C1 segment of cervical spinal cord (tissue), 14 donors: ENCODE measurements at places on chromosomes 3 and 15.

GRCh38 chr15:31335989-31336592 lies 9.5 kb downstream of the KLF13 start:
- no peak for DNase-seq

DNA sequence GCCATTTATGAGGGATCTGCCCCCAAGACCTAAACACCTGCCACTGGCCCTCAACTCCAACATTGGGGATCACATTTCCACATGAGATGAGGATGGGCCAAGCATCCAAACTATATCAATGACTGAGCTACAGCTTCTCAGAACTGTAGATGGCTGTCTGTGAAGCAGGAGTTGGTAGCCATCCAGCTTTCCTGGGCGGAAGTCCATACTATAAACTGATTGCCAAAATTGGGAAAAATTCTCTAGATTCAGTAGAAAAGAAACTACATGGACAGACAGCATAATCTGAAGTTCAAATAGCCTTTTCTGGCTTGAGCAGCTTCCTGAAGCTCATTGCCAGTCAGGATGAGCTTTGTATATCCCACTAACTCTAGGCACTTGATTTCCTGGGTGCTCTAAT lies 214.7 kb upstream of the ZBTB20 start:
- no peak for DNase-seq

DNA sequence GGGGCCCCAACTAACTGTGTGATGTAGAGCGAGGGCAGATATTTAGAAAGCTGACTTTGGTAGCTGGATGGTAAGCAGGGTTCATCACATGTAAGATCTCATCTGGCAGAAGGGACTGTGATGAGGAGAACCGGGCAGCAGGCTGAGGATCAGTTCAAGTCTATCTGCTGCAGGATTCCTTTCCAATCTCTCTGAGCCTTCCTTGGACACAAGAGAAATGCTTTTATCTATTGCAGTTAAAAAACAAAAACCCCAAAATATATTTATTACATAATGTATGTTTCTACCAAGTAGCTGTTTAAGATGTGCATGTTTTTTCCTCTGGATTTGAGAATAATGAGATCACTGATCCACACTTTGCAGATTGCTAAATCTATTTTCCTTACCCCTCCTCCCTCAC lies 411.5 kb downstream of the RAP2B start:
- DNase-seq: no peak

- DNase-seq: peak; percentile 63
Observed at GRCh38 chr3:196179380-196180308, 31.6 kb downstream of the ZDHHC19 start.

DNA sequence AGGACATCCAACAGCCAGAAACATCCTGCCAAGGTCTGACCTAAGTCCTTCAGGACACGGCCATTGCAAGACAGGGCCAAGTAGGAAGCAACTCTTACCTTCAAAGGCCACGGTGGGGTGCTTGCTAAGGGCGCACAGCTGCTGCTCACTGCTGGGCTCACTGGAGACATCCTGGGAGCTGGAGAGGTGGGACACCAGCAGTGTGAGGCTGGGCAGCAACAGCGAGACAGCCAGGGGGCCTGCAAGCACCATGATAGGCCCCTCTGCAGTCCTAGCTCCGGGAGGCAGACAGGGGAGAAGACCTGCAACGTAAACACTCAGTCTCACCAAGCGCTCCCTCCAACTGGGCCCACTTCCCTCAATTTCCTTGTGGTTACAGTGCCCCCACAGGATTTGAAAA lies 79.2 kb downstream of the SEMA5B start:
- no peak for DNase-seq

DNA sequence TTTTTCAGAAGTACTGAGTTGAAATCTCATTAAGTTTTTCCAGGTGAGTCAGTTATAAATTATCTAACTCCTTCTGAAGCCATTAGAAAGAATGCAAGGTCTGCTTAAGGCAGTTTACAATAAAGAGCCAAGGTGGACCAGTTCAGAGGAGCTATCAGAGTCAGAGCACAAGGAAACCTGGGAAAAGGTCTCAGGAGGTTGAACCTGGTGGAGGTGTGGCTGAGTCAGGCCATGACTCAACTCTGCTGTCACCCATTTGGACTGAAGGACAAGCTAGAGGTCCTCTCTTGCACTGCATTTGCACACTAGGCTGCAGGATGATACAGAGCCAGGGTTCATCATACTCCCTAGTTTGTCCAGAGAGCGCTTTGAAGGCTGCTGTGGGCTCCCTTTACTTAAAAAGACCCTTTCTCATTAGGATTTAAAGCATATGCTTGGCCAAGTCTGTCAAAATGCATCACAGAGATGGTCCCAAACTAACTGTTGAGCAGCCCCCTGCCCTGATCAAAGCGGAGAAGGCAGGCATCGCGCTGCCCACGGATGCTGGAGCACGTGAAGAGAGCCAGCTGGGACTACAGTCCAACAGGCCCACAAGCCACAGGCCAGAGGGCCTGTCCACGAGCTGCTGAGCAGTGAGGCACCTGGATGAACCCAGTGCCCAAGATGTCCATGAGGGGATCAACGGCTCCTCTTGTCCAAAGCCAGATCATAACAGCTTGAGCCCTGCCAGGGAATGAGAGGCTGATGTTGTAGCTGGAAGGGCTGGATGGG lies 26.0 kb upstream of the MRPS22 start:
- DNase-seq: no peak

DNA sequence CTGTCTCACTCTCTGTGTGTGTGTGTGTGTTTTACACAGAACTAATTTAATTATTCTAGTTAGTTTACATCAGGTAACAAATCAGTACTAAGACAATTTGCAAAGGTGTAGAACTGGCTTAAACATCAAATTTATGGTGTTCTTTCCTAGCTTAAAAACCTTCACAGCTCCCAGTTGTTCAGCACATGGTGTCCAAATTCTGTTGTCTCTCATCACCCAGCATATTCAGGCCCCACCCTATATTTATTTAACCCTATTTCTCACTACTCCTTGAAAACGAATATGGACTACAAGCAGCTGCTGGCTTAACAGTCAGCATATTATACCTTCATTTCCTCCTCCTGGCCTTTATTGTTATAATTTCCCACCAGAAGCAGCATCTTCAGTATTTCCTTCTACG lies 1.2 kb downstream of the IL20RB start:
- no peak for DNase-seq

GRCh38 chr3:22284559-22284958 lies 533.5 kb upstream of the ZNF385D start:
- no peak for DNase-seq

DNA sequence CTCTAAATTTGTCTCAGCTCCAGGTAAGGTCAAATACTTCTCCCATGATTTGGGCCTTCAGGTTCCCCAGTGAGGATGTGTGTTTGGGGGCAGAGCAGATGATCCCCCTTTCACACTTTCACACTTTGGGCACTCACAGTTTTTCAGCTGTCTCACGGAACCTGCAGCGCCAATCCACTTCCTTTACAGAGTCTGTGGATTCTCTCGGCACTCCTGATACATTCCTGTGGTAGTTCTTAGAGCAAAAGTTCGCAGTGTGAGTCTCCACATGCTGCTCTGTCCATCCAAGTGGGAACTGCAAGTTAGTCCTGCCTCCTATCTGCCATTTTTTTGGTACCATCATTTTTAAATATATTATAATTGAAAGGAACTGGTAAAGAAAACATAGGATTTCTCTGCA lies 20.2 kb upstream of the CPOX start:
- DNase-seq: no peak

DNA sequence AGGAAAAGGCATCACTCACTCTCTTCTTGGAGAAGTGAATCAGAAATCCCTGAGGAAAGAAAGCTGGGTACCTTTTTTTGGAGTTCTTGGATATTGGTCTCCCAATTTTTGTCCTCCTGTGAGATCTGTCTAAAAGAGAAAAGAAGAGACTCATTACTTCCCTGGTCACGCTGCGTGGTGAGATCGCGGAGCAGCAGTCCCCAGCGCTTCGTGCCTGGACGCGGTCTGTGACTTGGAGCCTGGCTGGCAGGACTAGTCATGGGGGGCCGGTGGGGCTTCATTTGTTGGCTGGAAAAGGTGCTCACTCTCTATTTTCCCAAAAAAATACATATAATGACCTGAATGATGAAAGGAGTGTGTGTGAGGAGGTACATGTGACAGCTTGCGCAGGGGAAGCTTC lies 144.0 kb downstream of the OCA2 start:
- DNase-seq: no peak

DNA sequence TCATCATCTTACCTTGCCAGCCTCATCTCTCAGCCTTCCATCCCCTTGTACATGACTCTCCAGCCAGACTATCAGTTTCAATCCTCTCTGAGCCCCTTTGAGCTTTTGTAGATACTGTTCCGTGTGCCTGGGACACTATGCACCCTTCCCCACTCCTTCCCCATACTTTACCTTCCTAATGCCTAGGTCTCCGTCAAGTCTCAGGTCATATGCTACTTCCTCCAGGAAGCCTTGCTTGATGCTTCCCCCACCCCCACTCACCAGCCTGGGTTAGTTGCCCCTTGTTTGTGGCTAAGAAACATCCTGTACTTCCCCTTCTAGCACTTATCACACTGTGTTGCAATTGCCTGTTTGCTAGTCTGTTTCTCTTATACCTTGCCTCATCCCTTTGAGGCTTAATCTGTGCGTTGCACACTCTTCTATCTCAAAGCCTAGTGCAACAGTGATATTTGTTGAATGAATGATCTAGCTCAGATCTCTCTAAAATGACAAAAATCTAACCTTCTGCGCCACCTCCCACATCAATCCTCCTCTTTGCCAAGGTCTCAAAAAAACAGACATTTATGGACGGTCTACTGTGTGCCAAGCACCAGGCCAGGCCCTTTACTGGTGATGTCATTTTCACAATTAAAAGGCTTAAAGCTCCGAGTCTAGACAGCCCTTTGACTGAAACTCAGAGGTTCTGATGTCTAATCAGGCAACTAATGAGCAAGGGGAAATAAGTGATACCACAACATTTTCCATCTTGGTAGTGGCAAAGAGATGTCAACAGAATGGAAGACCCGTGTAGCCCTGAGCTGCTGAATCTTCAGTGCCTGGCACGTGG lies 6.5 kb upstream of the USP3 start:
- no peak for DNase-seq
